ENCODE measurements at places on chromosomes 5 and 9.

DNA sequence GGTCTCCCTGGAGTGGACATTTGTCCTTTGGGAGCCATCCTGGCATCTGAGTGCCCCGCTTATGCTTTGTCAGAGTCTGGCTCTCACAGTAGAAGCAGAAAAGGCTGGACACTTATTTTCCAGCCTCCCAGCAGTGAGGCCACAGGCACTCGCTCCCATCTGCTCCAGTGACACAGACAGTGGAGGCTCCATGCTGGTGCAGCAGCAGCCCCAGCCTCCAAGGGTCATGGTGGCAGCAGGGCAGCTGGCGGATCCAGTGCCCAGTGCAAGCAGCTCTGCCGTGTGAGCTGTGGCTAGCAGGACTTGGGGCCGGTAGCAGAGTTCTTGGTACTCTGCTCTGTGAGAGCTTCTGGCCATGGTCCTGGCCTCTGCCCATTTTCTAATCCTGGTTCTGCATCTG is 157.3 kb upstream of the ALDH1B1 start:
- peaks cover 2% of the 10 kb centered on the region for H3K4me1 ChIP-seq
- no peak overlapping the region for H3K27ac ChIP-seq
- H3K4me3 ChIP-seq, result no peak overlapping the region
- peaks cover 12% of the 10 kb centered on the region for H3K27me3 ChIP-seq
- H3K36me3 ChIP-seq, result no peaks in the 10 kb centered on the region
- DNase-seq, result no peak

GRCh38 chr5:83363111-83363885 is 108.2 kb upstream of the VCAN start:
- no peak overlapping the region for H3K27ac ChIP-seq
- no peak overlapping the region for H3K4me3 ChIP-seq
- peaks cover 2% of the 10 kb centered on the region for H3K4me1 ChIP-seq
- H3K27me3 ChIP-seq, result no peaks in the 10 kb centered on the region
- H3K36me3 ChIP-seq, result no peaks in the 10 kb centered on the region

- peaks cover 7% of the 10 kb centered on the region for H3K4me1 ChIP-seq
- no peaks in the 10 kb centered on the region for H3K27me3 ChIP-seq
- DNase-seq, result no peak
- H3K27ac ChIP-seq, result peak overlapping the region; percentile 63
Observed at GRCh38 chr9:96883922-96884321, 29.6 kb upstream of the ZNF782 start.

DNA sequence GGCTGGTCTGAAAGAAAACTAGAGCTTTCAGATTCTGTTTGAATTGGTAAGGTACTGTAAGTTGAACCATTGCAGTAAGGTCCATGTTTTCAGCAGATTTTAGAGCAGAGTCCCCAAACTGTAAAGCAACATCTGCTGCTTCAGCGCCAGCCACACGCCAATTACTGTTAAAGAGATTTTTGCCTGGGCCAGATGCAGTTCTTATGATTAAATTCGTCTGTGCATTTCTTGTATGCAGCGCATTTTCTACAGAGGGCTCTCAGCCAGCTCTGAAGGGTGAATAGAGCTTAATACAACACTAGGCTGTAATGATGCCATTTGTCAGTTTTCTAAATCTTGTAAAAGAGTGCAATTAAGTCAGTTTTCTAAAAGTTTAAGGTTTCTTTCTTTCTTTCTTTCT is 246.3 kb downstream of the COX7C start:
- no peak overlapping the region for H3K27ac ChIP-seq
- no peaks in the 10 kb centered on the region for H3K27me3 ChIP-seq
- H3K36me3 ChIP-seq, result no peaks in the 10 kb centered on the region
- no peak for DNase-seq
